ENCODE measurements at places on chromosomes 6 and 20.

GRCh38 chr20:24421071-24421470 lies 48.4 kb upstream of the SYNDIG1 start:
- DNase-seq: no peak

DNA sequence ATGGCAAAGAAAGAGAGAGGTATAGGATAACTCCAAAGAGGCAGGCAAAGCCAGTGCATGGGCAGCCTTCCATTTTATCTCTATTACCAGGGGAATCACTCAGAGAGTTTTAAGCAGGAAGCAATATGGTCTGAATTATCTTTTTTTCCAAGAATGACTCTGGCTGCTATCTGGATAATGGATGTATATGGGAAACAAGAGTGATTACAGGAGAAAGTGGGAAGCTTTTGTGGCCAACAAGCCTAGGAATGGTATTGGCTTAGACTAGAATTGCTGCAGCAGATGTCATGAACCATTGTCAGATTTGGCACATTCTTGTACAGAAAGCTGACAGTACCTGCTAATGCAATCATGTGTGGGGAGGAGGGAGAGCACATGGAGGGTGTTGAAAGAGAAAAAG lies 73.0 kb upstream of the BTBD3 start:
- no peak for DNase-seq

GRCh38 chr6:35489995-35490791 lies 6.7 kb downstream of the TEAD3 start:
- DNase-seq: no peak

DNA sequence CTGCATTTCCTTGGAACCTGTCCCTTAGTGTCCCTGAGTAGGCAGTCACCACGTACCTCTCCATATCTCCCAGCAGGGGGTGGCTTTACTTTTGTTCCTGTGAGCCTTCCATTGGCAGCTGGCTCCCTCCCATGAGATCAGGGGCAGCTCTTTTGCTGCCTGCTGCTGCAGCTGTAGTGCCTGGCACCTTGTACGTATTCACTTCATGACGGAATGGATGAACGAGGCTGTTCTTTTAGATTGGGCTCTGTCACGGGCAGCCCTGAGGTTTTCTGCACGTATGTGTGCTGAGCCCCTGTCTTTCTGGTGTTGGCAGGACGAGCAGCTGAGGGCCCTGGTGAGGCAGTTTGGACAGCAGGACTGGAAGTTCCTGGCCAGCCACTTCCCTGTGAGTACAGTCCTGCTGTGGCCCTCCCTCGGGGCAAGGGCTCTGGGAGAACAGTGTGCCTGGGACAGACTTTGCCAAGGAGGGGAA lies 14.6 kb downstream of the MYBL2 start:
- no peak for DNase-seq

DNA sequence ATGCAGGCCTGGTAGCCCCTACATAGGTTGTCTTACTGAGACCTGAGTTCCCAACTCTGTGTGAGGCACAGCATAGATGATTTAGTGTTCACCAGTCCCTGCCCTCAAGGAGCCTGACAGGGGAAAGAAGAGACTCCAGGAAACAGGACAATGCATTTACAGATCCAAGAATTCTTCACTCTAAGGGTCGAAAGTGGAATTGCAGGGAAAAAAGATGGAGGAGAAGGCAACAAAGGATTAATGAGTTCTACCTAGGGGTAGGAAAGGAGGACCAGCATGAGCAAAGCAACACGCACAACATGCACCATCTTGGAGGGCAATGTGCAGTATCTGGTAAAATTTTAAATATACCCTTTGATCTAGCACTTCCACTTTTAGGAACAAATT lies 5.9 kb downstream of the SPAG4 start:
- no peak for DNase-seq

GRCh38 chr6:134419716-134420115 lies 101.8 kb upstream of the SGK1 start:
- DNase-seq: no peak

DNA sequence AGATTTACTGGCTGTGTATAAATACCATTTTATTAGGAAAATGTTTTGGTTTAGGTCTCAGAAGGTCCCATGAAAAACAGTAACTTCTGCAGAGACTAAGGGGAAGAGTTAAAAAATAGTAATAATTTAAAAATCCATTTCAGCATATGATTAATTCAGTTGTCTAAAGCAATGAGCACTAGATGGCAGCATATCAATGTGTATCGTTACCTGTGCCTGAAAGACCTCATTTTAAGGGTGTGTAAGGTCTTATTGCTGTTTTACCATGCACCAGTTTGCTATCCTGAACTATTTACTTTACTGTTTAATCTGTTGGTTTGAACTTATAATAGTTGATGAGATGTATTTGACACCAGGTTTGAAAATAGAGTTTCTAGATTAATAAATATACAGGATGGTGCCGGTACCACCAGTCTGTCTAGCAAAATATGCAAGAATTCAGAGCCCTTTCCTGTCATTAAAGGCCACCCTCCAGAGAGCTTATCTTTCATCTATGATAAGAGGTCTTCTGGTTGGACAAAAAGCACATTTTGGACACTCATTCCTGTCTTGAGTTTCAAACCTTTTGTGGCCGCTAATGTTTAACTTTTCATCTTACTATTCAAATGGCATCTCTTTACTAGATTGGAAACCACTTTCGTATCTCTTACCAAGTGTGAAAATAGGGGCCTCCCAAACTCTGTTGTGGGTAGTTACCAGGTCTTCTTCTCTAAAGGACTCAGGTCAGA lies 8.9 kb upstream of the AHI1 start:
- DNase-seq: no peak

GRCh38 chr6:15263780-15264374 lies 18.0 kb downstream of the JARID2 start:
- DNase-seq: no peak

GRCh38 chr20:60203451-60203850 lies 245.2 kb downstream of the CDH26 start:
- no peak for DNase-seq

DNA sequence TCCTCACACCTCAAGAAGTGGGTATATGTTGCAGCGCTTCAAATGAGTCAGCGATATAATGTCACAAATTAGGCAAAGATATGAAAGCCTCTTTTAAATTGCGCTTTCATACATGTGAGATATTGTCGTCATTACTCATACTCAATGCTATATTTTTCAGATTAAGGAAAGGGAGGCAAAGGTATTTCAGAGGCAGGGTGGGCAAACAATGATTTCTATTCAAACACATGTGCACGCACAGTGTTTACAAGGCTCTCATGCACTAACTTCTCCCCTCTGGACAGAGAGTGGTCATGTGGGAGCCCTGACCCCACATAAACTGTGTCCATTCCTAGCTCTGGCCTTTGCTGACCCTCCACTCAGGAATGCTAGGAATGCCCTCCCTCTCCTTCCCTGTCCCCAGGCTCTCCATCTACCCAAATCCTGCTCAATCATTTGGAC lies 112.1 kb upstream of the TMEM170B start:
- DNase-seq: no peak

DNA sequence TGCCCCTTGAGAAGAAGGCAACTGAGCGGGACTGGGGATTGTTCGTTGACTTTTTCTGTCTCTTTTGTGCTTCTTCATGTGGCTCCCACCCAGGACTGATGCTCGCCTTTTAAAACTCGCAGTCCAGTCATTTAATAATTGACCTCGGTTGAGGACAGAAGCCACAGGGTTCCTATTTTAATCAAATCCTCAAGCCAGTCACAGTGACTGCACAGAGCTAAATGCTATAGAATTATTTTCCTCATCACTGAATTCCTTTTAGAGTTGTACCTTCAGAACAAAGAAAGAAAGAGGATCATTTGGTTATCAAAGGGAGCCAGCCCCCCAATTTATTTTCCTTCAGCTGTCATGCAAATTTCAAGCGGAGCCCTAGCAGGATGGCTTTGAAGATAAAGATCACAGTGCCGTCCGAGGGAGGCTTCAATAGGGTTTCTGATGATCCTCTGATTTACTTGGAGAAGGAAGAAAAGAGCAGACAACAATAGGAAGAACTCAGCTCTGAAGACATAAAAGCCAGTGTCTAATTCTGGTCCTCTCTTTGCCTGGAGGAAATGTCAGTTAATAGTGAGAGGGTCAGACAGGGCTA lies 186.6 kb downstream of the DOK5 start:
- DNase-seq: no peak

DNA sequence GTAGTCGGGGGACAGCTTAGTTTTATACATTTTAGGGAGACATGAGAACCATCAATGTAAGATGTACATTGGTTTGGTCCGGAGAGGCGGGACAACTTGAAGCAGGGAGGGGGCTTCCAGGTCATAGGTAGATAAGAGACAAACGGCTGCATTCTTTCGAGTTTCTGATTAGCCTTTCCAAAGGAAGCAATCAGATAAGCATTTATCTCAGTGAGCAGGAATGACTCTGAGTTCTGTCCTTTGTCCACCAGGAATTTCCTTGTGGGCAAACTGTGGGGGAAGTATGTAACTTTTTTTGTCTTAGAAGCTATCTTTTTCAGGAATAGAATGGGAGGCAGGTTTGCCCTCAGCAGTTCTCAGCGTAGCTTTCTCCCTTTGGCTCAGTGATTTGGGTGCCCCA lies 1.4 kb downstream of the YTHDF1 start:
- no peak for DNase-seq

DNA sequence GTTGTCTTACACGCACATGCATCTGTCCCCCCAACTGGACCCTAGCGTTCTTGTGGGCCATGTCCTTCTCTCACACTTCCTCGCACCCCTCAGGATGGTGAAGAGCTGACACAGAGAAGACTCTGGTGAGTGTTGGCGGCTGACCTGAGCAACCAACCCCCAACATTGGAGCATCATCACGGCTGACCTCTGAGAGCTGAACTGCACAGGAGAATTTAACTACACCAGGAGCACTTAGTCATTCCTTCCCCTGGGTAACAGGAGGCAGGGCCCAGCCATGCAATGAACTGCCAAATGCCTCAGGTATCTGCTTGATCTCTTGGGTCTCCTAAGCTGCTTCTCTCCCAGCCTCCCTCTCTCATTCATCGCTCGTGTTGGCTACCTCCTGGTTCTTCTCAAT lies 88.5 kb downstream of the PSMG4 start:
- no peak for DNase-seq

GRCh38 chr6:154433477-154434241 lies 76.8 kb downstream of the CNKSR3 start:
- DNase-seq: no peak
